ENCODE measurements at places on chromosomes 2 and 18. TPM values are rescaled to one million over a fixed set of nuclear protein-coding genes. Genes with fewer than 3 reads are reported as not detected.

Gene WDR75
- total RNA-seq, result 56.5 TPM

Gene OXER1
- total RNA-seq, result not detected

Gene RNPEPL1
- total RNA-seq, result 19.0 TPM

Gene PJVK
- 0.56 TPM for total RNA-seq

Gene RAX
- not detected for total RNA-seq

Gene ACAA2
- 59.0 TPM for total RNA-seq

Gene TTC21B
- 49.8 TPM for total RNA-seq

Gene LDLRAD4
- total RNA-seq, result 12.7 TPM

Data from SK-MEL-5 (cell line).